Kidney (tissue), 22 donors: ENCODE measurements at places on chromosomes 4 and X. TPM values are rescaled to one million over a fixed set of nuclear protein-coding genes. Genes with fewer than 3 reads are reported as not detected.

Gene BMP3
- not detected for polyA plus RNA-seq

Gene SORCS2
- 6.1 TPM for polyA plus RNA-seq

Gene LNX1
- 10.2 TPM for polyA plus RNA-seq

Gene DCAF12L1
- 0.41 TPM for polyA plus RNA-seq

Gene GCNA
- 1.6 TPM for polyA plus RNA-seq

Gene MAOB
- polyA plus RNA-seq, result 91.8 TPM

DNA sequence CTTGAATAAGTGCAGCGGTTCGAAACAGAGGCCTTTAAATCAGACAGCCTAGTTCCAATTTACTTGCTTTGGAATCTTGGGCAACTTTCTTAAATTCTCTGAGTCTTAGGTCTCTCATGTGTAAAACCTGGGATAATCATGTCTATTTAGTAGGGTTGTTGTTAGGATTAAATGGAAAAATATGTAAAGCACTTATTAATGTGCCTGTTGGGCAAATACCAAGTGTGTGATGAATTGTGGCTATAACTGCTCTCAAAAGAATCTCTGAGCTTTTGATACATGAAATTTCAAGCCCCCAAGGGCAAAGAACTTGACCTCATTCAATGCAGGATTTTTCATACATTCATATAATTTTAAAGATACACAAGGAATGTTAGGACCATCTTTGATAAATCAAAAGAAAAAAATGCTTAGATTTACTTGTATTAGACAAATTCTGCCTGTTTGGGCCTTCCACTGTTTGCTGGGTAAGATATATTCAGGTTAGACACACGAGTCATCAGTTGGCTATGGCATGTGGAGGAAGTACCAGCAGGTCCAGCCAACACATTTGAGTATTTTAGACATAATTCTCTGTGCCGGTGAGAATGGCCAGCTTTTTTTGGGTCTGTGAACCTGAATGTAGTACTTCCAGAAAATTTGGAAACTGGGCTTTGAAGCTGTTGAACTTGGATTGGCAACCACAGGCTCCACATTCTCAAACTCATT lies 241.4 kb upstream of the CNKSR2 start:
- H3K27me3 ChIP-seq, result no peaks in the 10 kb centered on the region
- no peak overlapping the region for H3K4me3 ChIP-seq
- DNase-seq, result no peak

GRCh38 chrX:39953879-39954278 lies 143.9 kb downstream of the BCOR start:
- no peak overlapping the region for H3K4me3 ChIP-seq
- no peak overlapping the region for H3K27ac ChIP-seq
- no peaks in the 10 kb centered on the region for H3K36me3 ChIP-seq
- H3K27me3 ChIP-seq, result no peaks in the 10 kb centered on the region
- peak; percentile 52 for DNase-seq

GRCh38 chr4:89352541-89352940 lies 44.9 kb upstream of the GPRIN3 start:
- H3K27me3 ChIP-seq, result no peaks in the 10 kb centered on the region
- no peak overlapping the region for H3K27ac ChIP-seq
- no peaks in the 10 kb centered on the region for H3K36me3 ChIP-seq

- no peak overlapping the region for H3K4me3 ChIP-seq
- H3K27ac ChIP-seq, result no peak overlapping the region
- no peaks in the 10 kb centered on the region for H3K27me3 ChIP-seq
- H3K36me3 ChIP-seq, result no peaks in the 10 kb centered on the region
- H3K4me1 ChIP-seq, result no peaks in the 10 kb centered on the region
Observed at GRCh38 chr4:86924811-86925210, 10.0 kb upstream of the AFF1 start.

DNA sequence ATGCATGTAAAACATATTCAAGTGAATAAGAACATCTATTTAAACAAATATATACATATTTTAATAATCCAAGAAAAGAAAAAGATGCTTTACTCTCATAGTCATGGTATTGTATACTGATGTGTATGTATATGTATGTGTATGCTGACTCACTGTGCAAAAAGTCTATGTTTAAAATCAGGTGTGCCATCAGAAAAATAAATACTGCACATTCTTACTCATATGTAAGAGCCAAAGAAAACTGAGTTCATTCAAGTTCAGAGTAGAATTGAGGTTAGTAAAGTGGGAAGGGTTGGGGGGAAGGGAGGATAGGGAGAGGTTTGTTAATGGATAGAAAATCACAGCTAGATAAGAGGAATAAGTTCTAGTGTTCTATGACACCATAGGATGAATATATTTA lies 403.9 kb upstream of the SMIM31 start:
- H3K27me3 ChIP-seq, result no peaks in the 10 kb centered on the region
- H3K36me3 ChIP-seq, result no peaks in the 10 kb centered on the region
- DNase-seq, result no peak

GRCh38 chrX:154025230-154025629 lies 5.5 kb upstream of the IRAK1 start:
- H3K4me3 ChIP-seq, result no peak overlapping the region
- no peak overlapping the region for H3K27ac ChIP-seq
- DNase-seq, result no peak
- H3K36me3 ChIP-seq, result no peaks in the 10 kb centered on the region
- H3K27me3 ChIP-seq, result no peaks in the 10 kb centered on the region
- H3K4me1 ChIP-seq, result peaks cover 7% of the 10 kb centered on the region

- no peak for DNase-seq
- H3K4me3 ChIP-seq, result no peak overlapping the region
- H3K27me3 ChIP-seq, result no peaks in the 10 kb centered on the region
- peaks cover 30% of the 10 kb centered on the region for H3K4me1 ChIP-seq
- H3K27ac ChIP-seq, result no peak overlapping the region
Observed at GRCh38 chr4:105992641-105993305, 97.5 kb downstream of the NPNT start.

- no peaks in the 10 kb centered on the region for H3K27me3 ChIP-seq
- no peaks in the 10 kb centered on the region for H3K4me1 ChIP-seq
- no peak overlapping the region for H3K27ac ChIP-seq
- no peaks in the 10 kb centered on the region for H3K36me3 ChIP-seq
- no peak for DNase-seq
Observed at GRCh38 chrX:57282568-57282967, 3.9 kb upstream of the FAAH2 start.

DNA sequence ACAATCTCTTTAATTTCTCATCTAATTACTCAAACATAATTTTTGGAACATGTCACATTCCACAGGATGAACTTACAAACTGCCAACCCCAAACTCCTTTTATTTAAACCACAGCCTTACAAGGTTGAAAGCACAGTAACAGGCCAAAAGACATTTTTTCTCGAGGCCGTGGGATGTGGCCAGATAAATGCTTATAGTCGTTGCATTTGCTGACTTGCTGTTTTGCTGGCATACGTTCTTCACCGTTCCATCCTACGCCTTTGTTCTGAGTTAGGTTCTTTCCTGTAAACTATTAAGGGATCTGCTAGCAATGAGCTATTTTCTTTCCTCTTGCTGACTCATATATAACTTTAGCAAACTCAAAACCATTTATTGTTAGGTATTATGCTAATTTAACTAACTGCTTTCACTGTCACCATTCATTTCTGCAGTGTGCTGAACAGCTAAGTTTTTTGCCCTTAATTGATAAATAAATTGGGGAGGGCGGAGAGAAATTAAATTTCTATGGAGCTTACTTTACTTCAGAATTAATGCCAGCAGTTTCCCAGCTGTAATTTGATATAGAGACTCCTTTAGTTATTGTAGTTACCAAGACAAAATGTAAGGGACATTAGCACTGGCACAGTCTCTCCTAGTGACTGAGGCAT lies 135.1 kb upstream of the PACRGL start:
- no peak overlapping the region for H3K27ac ChIP-seq
- no peak overlapping the region for H3K4me3 ChIP-seq
- DNase-seq, result no peak
- H3K27me3 ChIP-seq, result no peaks in the 10 kb centered on the region
- H3K36me3 ChIP-seq, result no peaks in the 10 kb centered on the region

- no peaks in the 10 kb centered on the region for H3K4me1 ChIP-seq
- DNase-seq, result no peak
- H3K36me3 ChIP-seq, result no peaks in the 10 kb centered on the region
- H3K27ac ChIP-seq, result no peak overlapping the region
Observed at GRCh38 chr4:105120626-105121025, 26.1 kb upstream of the TET2 start.

GRCh38 chr4:80265571-80266252 lies 752 bp upstream of the FGF5 start:
- peak; percentile 85 for DNase-seq
- no peaks in the 10 kb centered on the region for H3K36me3 ChIP-seq
- no peak overlapping the region for H3K27ac ChIP-seq
- peaks cover 54% of the 10 kb centered on the region for H3K27me3 ChIP-seq
- H3K4me1 ChIP-seq, result peaks cover 9% of the 10 kb centered on the region

DNA sequence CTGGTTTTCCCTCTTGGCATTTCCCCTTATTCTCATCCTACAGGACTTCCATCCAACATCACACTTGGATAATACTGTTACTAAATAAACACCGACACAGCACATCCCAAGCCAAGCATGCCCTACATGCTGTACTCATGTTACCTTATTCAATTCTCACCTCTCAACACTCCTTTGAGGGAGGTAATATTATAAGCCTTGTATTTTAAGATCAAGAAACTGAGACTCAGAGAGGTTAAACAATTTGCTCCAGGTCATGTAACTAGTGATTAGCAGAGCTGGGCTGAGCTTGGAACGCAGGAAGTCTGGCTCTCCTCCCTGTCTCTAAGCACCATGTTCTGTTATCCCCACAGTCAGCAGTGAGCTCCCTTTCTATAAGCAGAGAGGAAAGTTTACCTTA lies 333.6 kb upstream of the IGFBP7 start:
- H3K27ac ChIP-seq, result no peak overlapping the region
- DNase-seq, result no peak

DNA sequence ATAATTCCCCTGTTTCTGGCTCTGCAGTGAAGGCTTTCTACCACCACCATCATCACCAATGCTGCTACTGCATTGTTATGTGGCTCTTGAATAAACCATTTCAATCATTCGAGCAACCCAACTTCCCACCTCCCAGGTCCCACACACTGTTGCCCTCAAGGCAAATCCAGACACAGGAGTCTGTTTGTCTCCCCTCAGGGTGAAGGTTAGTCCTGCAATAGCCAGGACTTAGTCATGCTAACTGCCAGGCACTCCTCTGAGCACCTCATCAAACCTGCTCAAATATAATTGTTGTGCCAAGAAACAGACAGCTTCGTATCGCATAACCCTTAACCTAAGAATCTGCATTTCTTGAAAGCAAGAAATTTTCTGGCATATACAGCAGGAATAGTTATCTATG lies 213.2 kb downstream of the KDR start:
- no peak overlapping the region for H3K4me3 ChIP-seq
- H3K4me1 ChIP-seq, result peaks cover 5% of the 10 kb centered on the region
- H3K27ac ChIP-seq, result no peak overlapping the region

GRCh38 chr4:47195706-47196105 lies 164.3 kb downstream of the GABRB1 start:
- no peak for DNase-seq
- no peaks in the 10 kb centered on the region for H3K4me1 ChIP-seq
- H3K36me3 ChIP-seq, result no peaks in the 10 kb centered on the region
- no peak overlapping the region for H3K4me3 ChIP-seq
- H3K27me3 ChIP-seq, result no peaks in the 10 kb centered on the region

GRCh38 chrX:131827935-131828334 lies 195.2 kb upstream of the STK26 start:
- no peak overlapping the region for H3K27ac ChIP-seq
- no peak overlapping the region for H3K4me3 ChIP-seq
- peak; percentile 1 for DNase-seq
- H3K27me3 ChIP-seq, result peaks cover 10% of the 10 kb centered on the region
